ENCODE measurements at places on chromosomes 2 and 18.

GRCh38 chr2:7430869-7431641 lies 513.8 kb downstream of the RNF144A start:
- DNase-seq = no peak

DNA sequence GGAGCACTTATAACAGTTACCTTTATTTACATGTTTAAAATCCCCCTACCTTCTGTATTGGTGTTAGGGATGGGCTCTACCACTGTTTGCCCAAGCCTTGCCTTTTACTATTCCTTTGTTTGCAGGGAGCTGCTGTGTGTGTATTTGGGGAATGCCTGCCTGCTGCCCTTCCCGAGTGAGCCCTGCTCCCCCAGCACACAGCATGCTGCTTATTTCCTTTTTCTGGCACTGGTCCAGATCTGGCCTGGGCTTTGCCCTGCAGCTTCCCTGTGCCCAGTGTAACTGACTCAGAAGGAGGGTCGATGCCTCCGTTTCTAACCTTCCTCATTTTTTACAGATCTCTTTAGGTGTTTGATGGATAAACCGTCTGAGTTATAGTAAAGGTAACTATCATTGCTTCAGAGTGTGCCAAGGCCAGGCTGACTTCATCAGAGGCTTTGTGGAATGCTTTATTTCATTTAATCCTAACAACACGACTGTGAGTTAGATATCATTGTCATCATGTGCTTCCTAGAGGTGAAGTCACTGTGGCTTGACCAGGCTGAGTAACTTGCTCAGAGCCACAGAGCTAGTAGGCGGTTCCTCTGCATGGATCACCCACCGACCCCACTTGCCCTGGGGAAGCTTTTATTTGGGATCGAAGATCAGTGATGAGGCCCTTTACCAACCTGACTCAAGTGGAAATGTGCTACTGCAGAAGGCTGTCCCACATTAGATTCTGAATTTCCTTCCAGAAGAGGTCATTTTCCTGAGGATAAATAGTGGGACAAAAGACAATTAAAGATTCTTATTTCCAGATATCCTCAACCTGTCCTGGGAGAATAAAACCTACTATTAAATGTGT lies 238.8 kb downstream of the ZNF407 start:
- DNase-seq = no peak

GRCh38 chr2:177778472-177778871 lies 294.1 kb downstream of the PDE11A start:
- no peak for DNase-seq

GRCh38 chr18:2172881-2173280 lies 398.4 kb downstream of the METTL4 start:
- no peak for DNase-seq

DNA sequence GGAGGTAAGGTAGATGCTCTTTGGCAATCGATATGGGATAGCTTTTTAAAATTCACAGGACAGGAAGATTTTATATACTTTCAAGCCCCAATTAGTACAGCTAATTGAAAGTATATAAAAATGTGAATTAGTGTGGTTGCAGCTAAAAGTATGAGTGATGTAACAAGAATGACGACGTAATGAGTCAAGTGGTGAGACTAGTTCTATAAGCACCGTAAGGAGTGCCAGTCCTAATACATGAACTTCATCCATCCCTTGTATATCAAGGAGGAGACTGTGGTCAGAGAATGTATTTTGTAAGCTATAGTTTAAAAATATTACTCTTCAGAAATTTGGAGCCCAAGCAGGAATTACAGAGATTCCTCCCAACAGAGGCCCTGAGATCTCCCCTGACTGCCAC lies 25.8 kb downstream of the DNAJC27 start:
- DNase-seq = no peak

DNA sequence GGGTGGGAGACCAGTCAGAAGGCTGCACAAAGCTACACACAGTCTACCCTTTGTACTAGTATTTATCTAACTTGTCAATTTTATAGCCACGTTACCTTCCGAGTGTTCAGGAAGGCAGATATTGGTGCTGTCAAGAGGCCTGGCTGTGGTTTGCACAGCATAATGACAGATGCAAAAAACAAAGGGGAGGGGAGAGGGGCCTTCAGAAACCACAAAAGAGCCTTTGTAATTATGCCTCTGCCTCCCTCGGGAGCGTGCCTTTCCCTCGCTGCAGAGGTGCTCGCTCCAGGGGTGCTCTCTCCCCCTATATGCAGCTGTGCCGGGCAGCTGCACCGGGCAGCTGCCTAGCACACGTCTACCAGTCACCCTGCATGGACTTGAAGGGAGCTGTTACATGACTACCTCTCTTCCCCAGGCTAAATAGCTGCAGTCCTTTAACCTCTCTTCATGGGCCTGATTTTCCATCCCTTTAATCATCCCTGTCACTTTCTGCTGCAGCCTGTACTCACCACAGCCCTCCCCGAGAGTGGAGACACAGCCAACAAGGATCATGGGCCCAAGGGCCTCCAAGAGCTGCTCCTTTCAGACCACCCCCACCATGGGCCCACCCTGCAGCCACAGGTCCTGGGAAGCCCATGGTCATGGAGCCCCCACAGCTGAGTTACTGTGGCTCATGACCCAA lies 168.4 kb upstream of the PKDCC start:
- DNase-seq = no peak

DNA sequence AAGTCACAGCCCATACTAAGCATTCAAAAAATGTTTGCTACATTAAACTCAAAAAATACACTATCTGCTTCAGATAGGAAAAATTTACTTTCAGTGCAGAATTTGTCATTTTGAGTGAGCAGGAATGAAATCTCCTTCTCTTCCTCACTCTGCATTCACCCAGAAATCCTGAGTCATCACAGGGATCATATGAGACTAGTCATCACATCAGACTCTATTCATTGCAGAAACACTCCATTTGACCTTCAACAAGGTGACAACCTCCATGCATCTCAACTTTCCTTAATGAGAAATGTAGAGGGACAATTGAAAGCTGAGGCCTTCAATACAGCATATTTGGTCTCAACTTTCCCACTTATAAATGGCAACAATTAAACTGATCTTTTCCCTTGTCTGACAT lies 130.4 kb upstream of the CYP26B1 start:
- no peak for DNase-seq

GRCh38 chr2:122804494-122804893 lies 1049.0 kb downstream of the TSN start:
- DNase-seq = no peak

DNA sequence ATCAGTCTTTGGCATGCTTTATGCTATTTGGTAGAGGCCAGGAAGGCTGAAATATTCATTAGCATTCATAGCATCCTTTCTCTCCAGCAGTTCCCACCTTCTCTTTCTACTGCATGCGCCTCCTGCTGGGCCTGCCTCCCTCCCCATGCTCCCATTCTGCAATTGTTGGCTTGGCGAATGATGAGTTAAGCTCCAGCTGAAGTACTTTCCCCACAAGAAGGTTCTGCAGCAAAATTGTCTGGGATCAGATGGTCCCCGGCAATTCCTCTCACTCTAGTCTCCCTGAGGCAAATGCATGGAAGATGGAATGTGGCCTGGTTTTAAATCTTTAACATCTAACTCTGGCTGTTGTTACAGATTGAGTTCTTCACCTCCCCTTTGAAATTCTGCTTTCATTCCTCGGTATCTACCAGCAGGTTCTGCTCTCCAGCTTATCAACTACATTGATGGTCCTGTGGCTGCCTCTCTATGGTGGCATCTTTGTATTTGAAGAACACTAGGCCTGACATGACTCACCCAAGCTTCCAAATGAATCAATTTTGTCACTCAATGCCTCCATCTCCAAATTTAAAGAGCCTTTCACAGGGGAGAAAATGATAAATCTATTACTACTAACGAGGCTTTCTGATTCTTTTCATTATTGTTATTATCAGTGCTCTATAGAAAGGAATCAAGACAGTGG lies 55.9 kb downstream of the KCTD18 start:
- DNase-seq = no peak

GRCh38 chr2:169910109-169910799 lies 83.0 kb downstream of the UBR3 start:
- DNase-seq = no peak

GRCh38 chr18:68417166-68417799 lies 297.6 kb downstream of the TMX3 start:
- DNase-seq = no peak

DNA sequence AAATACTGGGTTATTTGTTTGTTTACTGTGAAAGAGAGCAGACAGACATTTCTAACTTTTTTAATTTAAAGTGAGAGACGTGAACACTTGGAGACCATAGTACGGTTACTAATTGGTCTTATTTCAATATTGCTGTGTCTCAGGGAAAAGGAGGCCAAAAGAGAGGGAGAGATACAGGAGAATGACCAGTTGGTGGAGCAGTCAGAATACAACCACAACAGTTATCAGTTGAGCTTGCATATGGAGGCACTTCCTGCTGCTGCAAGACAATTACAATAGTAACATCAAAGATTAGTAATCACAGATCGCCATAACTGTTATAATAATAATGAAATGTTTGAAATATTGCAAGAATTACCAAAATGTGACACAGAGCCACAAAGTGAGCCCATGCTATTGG lies 58.2 kb downstream of the TWSG1 start:
- no peak for DNase-seq

DNA sequence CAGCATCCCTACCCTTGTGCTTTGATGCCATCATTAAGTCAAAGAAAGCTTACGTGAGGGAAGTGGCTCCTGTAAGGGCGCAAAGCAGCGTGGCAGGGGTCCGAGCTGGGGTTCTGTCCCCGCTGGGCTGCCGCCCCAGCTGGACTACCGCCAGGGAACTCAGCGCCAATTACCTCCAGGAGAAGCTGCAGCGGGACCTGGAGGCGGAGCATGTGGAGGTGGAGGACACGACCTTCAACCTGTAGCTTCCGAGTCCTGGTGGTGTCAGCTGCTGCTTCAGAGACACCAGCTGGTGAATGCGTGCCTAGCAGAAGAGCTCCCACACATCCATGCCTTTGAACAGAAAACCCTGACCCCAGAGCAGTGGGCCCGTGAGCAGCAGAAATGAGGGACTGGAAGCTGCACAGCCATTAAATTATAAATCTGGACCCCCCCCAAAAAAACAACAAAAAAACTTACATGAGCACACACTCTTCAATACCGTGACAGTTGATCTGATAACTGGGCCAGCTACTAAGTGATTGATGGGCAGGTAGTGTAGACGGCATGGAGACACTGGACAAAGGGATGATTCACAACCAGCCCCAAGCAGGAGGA lies 20.1 kb upstream of the YES1 start:
- no peak for DNase-seq

- no peak for DNase-seq
These were observed 79.7 kb downstream of the COBLL1 start for GRCh38 chr2:164761737-164762460.

GRCh38 chr2:42339191-42339912 lies 21.7 kb downstream of the COX7A2L start:
- no peak for DNase-seq

GRCh38 chr18:9153256-9153655 lies 16.7 kb downstream of the ANKRD12 start:
- no peak for DNase-seq

DNA sequence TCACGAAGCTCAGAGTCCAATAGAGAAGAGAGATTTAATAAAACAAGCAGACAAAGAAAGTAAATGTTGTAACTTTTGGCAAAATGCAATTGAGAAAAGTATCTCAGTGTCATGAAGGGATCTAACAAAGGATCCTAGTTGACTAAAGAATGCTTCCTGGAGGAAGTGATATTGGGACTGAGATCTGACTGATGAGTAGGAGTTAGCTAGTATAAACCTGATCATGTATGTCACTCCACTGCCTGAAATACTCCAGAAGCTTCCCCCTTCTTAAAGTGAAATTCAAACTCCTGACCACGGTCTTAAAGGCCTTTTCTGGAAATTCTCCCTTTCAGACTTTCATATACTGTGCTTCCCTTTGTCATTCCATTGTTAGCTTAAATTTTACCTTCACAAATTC lies 1102.4 kb upstream of the ZEB2 start:
- no peak for DNase-seq

DNA sequence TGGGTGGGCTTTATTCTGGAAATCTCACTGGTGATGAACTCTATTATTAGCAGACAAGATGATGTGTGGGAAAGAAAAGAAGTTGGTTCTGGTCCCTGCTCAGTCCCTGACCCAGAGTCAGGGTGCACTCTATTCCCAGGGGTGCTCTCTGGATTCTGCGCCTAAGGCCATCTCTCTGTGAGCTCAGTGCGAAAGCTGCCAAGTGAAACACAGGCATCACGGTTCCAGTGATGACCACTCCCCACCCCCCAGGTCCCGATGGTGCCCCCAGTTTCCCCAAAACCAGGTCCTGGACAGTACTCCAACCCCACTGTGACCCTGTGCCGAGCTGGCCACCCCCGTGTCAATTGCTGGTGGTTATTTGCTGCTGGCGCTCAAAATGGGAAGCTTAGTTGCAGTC lies 30.1 kb downstream of the RHOB start:
- no peak for DNase-seq

DNA sequence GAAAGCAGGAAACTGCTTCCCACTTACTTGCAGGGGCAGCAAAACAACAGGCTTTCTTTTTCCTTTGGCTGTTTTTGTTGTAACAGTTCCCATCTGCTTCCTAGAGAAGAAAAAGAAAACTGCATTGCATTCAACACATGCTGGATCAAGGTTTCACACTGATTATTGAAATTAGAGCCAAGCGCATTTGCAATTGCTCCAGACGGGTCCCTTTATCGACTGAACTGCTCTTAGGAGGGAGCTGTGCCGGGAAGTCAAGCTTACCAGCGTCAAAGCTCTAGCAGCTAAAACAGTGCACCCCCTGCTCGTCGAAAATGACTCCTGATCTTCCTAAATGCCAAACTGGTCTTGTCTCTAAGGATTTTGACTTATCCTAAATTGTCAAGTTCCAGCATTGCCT lies 164.0 kb upstream of the SESTD1 start:
- no peak for DNase-seq

- no peak for DNase-seq
These were observed 86.1 kb upstream of the UPP2 start for GRCh38 chr2:158015428-158016076.

DNA sequence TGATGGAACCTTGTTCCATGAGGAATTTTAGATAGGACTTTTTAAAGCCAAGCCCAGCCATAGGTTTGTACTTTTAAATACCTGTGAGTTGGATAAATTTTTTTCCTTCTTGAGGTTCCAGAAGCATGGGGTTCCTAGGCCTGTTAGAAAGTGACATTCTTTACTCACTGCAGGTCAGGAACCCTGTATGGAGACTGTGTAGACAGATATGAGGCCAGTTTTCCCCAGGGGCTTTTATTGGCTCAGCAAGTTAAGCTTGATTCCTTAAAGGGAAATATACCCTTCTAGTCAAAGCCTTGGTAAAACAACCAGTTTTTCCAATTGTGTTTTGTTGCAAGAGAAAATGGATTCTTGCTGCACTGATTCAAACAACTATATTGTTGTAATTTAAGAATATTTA lies 38.4 kb upstream of the GMCL1 start:
- no peak for DNase-seq

DNA sequence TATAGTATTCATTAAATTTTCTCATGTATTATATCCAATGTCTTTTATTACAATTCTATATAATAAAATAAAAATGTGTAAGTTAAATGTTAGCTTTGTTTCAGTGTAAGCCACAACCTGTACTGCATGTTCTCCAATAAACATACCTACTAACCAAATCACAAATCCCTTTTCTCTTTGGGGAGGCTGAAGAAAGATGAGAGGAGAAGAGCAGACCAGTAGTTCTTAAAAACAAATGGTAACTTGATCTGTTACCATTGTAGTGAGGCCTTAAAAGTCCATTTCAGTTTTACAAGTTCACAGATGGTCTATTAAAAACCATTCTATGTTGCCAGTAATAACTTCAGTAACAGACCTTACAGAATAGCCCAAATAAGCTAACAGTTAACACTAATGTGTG lies 100.5 kb downstream of the SOS1 start:
- DNase-seq = no peak
